ENCODE measurements at places on chromosomes 16 and 17.

- DNase-seq, result no peak
Measured at GRCh38 chr17:58210922-58211321, 8.1 kb downstream of the MKS1 start.

DNA sequence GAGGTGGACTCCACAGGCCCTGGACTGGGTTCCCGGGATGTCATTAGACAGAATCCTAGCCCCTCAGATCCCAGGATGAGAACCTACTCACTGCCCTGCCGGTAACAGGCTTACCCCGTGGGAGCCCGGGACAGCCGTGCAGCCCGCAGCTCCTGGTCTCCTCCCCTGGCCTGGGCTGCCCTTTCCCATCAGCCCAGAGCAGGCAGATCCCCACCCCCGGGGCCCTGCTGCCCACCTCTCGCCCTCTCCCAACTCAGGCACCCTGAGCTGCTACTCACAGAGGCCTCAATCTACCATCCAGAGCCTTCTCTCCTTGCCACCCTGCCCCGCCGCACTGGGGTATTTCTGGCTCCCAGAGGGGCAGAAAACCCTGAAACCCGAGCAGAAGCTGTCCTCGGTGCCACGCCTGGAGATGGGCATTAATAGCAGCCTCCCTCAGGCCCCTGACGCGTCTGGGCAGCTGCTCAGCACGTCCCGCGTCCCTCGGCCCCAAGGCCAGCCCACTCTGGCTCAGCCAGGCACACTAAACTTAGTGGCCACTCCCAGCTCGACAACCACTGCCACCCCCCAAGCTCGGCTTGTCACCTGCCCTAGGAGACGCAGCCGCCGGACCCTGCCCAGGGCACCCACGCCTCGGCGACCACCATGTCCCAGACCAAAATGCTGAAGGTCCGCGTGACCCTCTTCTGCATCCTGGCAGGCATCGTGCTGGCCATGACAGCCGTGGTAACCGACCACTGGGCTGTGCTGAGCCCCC is at the start of gene CACNG1:
Gene CACNG1, plus strand, starts transcription at position 539 of the 757 bp plus-strand sequence. Its CDS starts 107 bp downstream, at position 646.
- DNase-seq, result no peak

GRCh38 chr17:45428050-45428617 is 4.5 kb downstream of the ARHGAP27 start:
- peak; percentile 94 for DNase-seq

DNA sequence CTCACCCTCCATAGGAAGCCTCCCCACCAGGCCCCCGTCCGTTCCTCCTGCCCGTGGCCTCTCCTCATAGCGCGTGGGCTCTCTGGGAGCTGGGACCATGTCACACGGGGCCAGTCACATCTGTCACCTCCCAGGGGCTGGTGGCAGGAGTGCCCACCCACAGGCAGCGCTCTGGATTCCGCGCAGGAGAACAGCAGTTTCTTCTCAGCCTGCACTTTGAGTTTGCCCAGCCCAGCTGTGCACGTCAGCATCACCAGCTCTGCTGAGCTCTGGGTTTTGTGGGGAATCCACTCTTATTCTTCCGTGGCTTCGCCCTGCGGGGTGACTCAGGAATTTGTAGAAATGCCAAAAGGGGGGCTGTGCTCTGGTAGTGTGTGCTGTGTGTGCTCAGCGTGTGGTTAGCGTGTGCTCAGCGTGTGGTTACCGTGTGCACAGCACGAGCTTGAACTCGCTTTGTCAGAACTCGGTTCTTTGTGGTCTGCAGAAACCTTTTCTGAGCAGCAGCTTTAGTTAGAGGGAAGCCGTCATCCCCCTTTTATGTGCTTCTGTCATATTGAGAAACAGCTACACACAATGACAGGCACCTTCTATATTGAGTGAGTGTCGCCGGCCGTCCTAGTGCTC is 3.2 kb downstream of the ACSF3 start:
- no peak for DNase-seq

DNA sequence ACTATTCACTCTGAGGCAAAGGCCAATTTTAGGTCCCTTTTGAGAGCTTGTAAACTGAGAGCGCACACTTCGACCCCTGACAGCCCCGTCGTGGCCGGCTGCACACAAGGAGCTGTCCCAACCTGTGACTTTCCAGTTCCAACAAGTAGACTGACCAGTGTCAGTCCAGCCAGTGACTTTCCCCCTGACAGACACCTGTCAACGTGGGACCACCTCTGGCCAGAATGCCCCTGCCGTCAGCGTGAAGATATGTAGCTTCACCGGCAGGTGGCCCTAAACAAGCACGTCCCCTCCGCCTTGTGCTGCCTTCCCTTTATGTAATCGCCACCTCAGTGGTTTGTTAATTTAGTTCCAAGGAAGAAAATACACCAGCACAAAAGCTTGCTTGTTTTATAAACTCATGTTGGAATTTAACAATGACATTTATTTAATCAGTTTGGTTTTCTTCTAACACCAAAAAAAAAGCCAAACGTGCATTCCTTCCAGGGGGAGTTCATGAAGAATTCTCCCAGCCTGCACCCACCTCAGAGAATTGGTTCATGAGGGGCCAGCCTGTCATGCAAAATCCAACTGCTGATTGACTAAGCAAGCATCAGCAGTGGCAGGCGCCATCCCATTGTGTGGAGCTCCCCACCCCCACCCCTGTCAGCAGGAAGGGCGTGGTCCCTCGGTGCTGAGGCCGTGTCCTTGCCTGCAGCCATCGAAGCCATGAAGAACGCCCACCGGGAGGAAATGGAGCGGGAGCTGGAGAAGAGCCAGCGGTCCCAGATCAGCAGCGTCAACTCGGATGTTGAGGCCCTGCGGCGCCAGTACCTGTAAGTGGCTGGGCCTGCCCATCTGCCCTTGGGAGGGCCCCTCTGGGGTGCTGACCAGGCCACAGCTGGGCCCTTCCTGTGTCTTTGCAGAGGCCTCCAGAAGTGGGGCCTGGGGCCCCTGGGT is 33.9 kb downstream of the PLD6 start:
- DNase-seq, result no peak

DNA sequence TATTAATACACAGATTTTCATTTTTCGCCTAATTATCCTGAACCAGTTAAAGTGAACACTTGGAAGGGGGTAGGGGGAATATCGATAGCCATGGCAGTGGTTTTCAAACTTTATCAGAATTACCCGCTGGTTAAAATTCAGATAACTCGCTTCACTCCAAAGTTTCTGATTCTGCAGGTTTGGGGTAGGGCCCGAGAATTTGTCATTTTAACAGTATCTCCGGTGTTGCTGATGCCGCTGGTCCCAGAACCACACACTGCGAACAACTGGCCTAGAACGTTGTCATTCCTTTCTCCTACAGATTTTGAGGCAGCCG is 313 bp upstream of the NSRP1 start:
- no peak for DNase-seq

- no peak for DNase-seq
Measured at GRCh38 chr17:64538508-64539130, 31.8 kb downstream of the CEP95 start.

GRCh38 chr17:47231866-47232265 is 21.8 kb upstream of the ITGB3 start:
- no peak for DNase-seq

GRCh38 chr17:36149296-36149820 is 27.1 kb downstream of the TBC1D3B start:
- DNase-seq, result peak; percentile 76

DNA sequence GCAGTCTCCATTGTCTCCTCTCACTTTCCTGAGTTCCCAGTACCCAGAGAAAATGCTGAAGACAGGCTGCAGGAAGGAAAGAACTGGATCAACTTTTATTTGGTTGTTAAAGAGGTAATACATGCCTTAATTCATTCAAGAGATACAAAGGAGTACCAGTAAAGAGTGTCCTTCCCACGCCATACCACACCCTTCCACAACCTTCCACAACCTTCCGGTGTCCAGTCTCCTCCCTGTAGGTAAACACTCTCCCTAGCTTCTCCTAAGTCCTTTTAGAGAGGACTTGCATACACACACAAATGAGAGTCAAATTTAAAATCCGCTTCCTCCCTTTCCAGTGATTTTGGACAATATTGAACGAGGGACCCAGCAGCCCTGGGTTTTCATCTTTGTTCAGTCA is 2.8 kb upstream of the CA7 start:
- DNase-seq, result no peak

GRCh38 chr17:14935845-14936485 is 329.2 kb downstream of the PMP22 start:
- DNase-seq, result no peak

DNA sequence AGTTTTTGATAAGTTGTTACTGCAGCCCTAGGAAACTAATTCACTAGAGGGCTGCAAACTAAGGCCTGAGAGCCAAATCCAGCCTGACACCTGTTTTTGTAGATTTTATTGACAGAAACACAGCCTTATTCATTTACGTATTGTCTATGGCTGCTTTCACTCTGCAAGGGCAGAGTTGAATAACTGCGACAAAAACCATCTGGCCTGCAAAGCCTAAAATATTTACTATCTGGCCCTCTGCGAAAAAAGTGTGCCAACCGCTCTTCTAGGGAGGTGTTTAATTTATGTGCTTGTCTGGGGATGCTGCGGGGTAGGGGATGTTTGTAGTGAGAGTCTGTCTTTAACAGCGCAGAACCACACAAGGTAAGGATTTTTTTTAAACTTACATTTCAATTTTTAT is 165.0 kb upstream of the RBFOX1 start:
- DNase-seq, result no peak

DNA sequence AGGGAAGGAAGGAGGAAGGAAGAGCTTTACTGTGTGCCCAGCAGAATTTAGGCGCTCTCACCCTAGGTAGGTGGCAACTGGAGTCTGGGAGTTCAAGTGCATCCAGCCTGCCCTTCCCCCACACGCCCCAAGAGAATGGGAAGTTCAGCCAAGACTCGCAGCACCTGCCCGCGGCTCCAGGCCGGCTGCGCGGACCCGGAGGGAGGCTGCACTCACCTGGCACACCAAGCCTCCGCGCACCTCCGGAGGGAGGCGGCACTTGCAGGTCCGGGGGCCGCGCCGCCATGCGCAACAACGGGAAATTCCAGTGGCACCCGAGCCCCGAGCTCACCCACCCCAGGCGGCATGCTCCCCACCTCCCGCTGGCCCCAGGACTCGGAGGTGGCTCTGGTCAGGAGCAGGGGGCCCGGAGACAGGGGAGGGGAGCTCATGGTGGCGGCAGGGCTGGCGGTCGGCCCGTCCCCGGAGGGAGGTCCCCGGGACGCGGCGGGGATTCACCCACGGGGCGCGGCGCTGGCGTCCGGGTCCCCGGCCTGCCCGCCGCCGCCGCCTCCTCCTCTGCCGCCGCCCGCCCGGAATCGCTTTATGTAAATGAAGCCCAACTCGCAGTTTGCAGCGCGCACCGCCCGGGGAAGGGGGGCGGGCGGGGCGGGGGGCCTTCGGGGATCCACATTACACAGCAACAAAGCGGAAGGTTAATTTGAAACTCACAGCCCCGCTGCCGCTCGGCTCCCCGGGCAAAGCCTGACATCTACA is at the start of gene ZFHX3:
Gene ZFHX3, minus strand, starts transcription at position 593 of the 756 bp plus-strand sequence. CDS start 87,983 bp downstream, outside the sequence.
- DNase-seq, result peak; percentile 82

- DNase-seq, result no peak
Measured at GRCh38 chr17:81648707-81649085, 7.6 kb downstream of the PDE6G start.

DNA sequence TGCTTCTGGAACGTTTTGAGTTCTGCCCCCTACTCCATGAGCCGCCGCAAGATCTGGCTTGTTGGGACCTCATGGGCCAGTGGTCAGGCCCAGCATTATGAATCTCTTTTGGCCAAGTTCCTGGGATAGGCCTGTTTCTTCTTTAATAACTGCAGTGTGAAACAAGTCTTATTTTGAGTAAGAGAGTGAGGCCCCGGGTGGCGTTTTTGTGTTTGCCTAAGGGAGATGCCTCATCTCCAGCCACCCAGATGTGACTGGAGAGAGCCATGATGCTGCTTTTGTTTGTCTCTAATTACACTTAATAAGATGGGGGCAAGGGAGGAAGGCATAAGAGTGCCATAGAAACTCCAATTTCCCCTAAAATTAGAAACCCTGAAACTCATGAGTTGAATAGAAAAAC is 39.8 kb downstream of the KSR1 start:
- no peak for DNase-seq

DNA sequence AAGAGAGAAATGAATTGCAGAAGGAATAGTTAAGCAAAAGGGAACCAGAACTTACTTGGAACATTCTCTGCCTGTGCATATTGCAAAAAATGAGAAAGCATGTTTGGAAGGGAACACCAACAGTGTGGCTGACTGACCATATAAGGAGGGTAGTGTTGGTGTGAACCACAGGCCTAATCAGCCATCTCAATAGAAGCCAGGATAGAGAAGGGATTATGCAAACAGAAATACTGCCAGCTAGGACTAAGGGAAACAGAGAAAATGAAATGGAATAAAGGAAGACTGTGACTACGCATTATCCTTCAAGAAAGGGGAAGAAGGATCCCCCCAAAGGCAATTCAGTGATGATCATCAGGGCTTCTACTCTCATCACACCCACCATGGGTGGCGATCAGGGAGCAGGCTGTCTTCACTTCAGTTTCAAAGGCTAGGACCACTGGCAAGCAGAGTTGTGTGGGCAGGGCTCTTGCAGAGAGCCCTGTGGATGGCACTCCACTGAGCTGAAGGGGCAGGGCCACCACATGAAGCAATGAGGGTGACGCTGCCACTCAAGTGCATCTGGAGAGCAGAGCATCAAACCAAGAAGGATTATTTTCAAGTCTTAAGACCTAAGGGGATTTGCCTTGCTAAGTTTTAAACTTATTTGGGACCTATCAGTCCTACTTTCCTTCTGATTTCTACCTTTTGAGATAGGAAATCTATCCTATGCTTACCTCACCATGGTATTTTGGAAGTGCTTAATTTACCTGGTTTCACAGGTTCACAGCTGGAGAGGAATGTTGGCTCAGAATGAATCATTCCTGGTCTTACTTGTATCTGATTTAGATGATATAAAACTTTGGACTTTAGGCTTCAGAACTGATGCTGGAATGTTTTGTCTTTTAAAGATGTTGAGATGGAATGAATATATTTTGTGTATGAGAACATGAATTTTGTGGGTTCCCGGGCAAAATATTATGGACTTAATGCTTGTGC is 140.5 kb downstream of the SSH2 start:
- peak; percentile 10 for DNase-seq

DNA sequence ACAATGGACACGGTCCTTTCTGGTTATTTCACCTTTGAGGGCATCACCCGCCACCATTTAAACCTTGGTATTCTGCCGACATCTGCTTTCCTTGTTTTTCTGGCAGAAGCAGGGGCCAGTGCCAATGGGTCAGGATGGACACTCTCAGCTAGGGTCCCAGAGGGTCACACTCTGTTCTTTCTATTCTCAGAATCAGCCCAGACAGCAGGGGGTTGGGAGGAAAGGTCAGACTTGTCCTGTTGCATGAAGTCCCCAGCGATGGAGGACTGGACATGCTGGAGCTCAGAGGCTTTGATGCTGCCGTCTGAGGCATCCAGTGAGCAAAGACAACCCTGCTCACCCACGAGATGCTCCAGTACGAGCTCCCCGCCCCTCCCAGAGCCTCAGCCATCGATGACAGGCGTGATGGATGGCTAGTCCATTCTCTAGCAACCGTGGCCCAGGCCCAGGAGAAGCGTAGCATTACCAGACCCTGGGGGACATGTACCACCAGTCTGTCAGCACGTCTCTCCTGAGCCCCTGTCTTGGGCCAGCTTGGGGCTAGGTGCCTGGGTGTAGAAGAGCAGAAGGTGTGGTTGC is 62.0 kb downstream of the FOXL1 start:
- no peak for DNase-seq

GRCh38 chr17:8734876-8735275 is 9.8 kb downstream of the CCDC42 start:
- no peak for DNase-seq

- DNase-seq, result no peak
Measured at GRCh38 chr16:4609200-4610010, 5.3 kb downstream of the UBALD1 start.

Measured in CD14-positive monocyte (primary cell).